ENCODE measurements at places on chromosomes 1 and 21.

- no peak for DNase-seq
Observed at GRCh38 chr1:213070406-213070805, 19.4 kb downstream of the RPS6KC1 start.

- DNase-seq: no peak
Observed at GRCh38 chr21:45255381-45256020, 32.2 kb downstream of the POFUT2 start.

DNA sequence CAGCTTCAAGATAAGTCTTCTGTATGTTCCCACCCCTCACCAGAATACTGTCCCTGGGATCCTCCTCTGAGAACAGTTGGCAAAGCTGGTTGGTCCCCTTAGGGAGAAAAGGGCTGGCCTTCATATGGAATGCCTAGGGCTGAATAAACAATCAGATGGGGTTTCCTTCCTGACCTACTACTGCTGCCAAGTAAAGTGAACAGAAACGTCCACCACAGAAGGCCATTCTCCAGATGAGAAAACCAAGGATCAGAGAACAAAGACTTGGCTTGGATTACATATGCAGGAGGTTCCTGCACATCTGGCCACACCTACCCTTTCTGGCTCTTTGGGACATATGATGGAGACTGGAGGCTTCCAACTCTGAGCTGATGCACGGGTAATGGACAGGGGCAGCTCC, 194.5 kb downstream of the HIVEP3 start:
- no peak for DNase-seq

DNA sequence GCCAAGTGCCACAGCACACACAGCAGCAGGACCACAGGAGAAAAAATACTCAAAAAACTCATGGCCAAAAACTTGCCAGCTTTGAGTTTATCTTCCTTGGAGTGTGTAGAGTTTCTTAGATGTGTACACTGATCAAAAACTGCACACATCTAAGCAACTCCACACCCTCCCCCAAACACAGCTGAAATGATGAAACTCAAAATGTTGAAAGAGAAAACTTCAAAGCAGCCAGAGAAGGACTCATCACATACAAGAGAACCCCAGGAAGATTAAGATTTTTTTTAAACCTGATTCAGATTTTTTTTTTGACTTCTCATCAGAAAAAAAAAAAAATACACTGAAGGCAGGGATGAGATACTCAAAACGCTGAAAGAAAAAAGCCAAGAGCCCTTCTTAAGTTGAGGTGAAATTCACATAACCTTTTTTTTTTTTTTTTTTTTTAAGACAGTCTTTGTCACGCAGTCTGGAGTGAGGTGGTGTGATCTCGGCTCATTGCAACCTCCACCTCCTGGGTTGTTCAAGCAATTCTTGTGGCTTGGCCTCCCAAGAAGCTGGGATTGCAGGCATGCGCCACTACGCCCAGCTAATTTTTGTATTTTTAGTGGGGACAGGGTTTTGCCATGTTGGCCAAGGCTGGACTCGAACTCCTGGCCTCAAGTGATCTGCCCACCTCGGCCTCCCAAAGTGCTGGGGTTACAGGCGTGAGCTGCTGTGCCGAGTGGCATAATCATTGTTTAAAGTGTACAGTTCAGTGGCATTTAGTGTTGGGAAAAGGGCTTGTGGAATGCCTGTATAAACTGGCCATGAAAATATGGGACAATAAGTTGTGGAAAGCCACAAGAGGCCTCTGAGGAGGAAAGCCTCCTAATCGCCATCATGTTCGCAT, 20.9 kb upstream of the PDXK start:
- no peak for DNase-seq

GRCh38 chr1:245500546-245500945, 345.8 kb downstream of the KIF26B start:
- no peak for DNase-seq

GRCh38 chr1:39866767-39867166, 16.5 kb downstream of the TRIT1 start:
- DNase-seq: no peak

- no peak for DNase-seq
Observed at GRCh38 chr21:42093186-42093585, 22.1 kb downstream of the UMODL1 start.

DNA sequence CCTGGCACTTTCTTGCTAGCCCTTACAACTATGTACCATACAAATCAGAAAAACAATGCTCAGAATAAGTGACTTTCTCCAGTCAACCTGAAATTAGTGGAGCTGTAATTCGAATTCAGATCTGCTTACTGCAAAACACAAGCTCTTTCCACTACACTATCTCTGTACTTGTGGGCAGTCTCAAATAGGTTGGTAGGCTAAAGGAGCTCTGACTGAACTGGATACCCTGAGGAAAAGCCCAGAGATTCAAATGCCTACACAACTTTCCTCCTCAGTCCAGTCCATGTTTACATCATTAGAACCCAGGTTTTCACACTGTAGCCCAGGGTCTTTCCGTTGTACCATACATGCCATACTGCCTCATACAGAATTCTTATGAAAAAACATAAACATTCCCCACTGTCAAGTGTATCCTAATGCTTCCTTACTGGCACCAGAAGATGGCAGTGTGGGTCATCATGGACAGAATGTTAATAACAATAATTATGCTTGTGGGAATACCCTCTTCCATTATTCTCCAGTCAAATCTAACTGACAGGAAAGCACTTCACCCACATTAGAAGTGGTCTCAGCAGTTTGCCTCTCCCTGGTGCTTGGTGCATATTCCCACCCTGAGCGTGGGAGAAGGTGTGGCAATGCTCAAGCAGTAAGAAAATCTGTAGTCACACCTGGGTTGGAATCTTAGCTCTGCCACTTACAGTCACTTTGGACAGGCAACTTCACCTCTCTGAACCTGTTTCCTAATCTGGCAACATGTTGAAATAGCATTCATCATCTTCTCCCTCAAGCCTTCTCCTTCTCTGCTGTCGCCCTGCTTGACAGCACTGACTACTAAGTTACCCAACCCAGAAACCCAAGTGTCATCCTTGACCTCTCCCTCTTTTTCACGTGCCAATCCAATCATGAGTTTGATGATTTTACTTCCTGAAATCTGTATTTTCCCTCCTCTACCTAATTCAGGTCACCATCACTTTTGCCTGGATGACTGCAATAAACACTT, 14.4 kb upstream of the ZFYVE9 start:
- DNase-seq: no peak
